Hippocampal formation (tissue), 2 donors: ENCODE measurements at places on chromosomes 7 and 10.

- DNase-seq, result no peak
These were observed 276.3 kb downstream of the HPSE2 start for GRCh38 chr10:98959379-98959778.

DNA sequence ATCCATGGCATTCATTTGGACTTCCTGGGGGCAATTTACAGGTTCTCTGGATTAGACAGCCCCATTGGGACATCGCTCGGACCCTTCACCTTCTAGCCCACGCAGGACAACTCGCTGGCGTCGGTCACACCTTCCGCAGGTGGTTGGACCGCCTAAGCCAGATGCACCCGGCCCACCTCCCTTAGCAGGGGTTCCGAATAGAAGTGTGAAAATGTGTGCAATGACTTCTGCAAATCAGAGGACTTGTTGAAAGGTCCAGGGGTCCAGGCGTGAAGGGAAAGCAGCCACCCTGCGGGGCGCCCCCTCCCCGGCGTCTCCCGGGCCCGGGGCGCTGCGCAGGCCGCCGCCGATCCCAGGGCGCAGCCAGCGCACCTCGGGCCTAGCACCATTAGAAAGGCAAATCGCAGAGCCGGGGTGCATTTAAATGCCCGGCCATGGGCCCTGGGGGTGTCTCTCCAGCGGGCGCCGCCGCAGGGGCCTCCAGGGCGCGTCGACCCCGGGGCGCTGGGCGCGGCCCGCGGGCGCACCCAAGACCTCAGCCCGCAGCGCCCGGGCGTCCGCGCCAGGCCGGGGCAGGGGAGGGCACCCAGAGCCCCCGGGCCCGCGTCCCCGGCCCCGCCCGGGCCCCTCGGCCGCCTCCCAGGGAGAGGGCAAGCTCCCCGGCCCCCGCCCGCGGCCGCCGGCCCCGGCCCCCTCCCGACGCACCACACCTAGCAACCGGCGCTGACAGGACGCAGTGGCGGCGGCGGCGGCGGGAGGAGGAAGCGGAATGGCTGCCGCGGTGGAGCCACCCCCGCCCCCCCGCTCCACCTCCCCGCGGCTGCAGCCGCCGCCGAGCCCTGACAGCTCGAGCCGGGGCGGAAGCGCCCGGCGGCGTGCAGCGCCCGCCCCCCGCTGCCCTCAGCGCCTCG is 1.2 kb downstream of the JAZF1 start:
- DNase-seq, result peak; percentile 63

DNA sequence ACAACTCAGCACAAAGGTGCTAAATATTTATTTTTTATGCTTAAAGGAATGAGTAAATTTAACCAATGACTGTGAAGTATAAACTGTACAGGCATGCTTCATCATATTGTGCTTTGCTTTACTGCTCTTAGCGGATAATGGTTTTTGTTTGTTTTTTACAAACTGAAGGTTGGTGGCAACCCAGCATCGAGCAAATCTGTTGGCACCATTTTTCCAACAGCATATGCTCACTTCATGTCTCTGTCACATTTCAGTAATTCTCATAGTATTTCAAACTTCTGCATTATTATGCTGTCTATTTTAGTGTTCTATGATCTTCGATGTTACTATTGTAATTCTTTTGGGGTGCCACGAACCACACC is 22.8 kb downstream of the BRAF start:
- DNase-seq, result no peak

GRCh38 chr7:41628901-41629300 is 74.0 kb downstream of the INHBA start:
- DNase-seq, result no peak

GRCh38 chr10:71761541-71762113 is 11.7 kb downstream of the VSIR start:
- DNase-seq, result no peak

DNA sequence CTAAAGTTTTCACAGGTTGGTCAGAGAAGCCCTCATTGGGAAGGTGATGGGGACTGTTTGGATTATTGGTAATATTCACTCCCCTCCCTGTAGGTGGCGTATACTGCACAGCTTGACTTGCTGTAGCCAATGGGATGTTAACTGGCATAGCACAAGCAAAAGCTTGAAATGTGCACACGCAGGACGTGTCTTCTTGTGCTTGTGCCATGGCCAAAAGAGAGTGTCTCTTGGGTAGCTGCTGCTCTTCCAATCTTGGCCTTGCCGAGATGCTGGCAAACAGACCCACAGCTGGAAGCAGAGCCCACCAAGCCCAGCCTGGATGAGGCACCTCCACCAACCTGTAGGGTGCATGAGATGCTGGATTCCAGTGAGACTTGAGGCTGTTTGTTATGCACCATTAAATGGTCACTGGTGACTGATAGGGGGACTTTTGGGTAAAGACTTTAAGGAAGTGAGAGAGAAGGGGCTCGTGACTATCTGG is 266.0 kb downstream of the GRID1 start:
- DNase-seq, result no peak

GRCh38 chr10:11697718-11698527 is 44.3 kb upstream of the ECHDC3 start:
- DNase-seq, result no peak

GRCh38 chr7:122989041-122989440 is 6.5 kb downstream of the TAS2R16 start:
- DNase-seq, result no peak

GRCh38 chr7:156640949-156641485 is 443 bp downstream of the RNF32 start:
- DNase-seq, result no peak

GRCh38 chr7:157490465-157490912 is 153.7 kb downstream of the DNAJB6 start:
- DNase-seq, result no peak

DNA sequence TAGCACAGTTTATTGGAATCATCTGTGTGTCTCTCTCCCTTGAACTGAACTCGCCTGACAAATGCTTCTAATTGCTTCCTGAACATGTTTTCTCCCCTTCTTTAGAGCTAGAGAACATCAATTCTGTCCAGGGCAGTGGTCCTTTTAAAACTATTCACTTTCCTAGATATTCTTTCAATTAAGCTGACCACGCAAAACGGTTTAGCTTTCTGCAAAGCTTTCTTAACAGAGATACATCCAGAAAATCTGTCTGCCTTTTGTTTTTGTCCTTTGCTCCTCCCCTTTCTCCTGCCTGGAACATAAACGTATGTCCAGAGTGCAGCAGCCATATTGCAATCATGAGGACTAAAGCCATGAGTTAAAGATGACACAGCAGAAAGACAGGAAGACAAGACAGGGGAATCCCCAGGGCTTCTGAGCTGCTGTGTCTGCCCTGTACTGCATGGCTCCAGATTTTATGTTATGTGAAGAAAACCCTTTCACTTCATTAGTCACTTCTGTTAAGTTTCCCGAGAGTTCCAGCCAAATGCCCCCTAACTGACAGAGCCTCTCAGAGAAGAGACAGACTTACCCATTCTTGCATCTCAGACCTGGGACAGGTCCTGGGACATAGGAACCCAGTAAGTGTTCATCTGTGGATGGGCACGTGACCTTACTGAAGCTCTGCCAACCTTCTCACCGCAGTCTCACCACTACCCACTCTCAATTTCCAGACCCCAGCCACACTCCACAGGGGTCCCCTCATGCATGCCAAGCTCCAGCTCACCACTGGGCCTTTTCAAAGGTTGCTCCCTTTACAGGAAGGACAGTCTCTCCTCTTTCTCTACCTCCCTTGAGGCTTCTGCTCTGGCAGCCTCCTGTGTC is 35.0 kb upstream of the CPXM2 start:
- no peak for DNase-seq

DNA sequence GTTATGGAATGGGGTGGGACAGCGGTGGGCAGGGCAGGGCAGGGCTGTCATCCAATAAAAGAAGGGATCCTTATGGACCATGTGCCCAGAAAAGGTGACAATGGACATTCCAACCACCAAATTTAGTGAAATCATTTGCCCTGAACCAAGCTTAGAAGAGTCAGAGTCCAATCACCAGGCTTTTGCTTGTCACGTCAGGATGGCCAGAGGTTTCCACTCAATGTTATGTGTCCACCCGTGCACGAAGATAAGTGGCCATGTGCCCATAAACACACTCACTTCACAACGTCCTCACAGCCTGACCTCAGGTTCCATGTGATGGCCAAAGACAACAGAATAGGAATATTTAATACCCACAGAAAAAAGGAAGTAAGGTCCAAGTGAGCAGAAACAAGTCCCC is 36.6 kb upstream of the PLPP4 start:
- DNase-seq, result no peak

- DNase-seq, result no peak
These were observed 135.6 kb downstream of the TCERG1L start for GRCh38 chr10:131175891-131176290.

GRCh38 chr7:25260862-25261494 is 32.7 kb upstream of the NPVF start:
- no peak for DNase-seq

GRCh38 chr7:39761449-39761848 is 138.1 kb downstream of the RALA start:
- no peak for DNase-seq

DNA sequence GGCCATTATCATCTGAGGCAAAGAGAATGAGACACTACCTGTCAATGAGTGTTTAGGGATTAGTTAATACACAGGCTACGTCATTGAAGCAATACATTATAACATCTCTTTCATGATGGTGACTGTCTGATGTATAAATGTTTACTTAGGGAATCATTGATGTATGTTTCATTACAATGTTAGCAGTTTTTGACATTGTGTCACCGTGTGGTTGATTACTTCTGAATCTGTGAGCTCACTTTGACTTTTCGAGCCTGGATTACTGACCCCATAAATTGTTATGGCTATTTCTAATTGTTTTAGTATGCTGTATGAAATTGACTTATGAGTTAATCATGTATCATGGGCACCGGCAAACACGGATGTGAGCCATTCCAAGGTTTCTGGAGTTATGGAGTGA is 494.0 kb downstream of the MAGI2 start:
- no peak for DNase-seq

GRCh38 chr7:127525866-127526480 is 59.4 kb downstream of the GCC1 start:
- DNase-seq, result no peak

DNA sequence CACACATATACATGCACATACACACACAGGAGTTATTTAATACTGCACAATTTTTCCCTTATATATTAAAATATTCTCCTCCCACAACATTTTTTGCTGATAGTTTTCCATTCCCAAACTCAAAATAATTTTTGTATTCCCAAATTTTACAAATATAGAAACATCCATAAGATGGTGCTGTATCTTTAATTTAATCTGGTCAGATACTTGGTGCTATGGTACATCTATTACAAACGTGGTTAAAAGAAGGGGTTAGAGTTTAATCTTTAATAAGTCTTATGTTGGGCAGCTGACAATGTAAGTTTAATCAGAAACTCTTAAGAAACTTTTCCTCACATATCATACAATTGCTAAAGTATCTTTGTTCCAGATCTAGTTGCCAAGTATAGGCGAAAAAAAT is 10.2 kb upstream of the CADPS2 start:
- no peak for DNase-seq

GRCh38 chr10:21638681-21639080 is 104.6 kb downstream of the MLLT10 start:
- DNase-seq, result no peak

DNA sequence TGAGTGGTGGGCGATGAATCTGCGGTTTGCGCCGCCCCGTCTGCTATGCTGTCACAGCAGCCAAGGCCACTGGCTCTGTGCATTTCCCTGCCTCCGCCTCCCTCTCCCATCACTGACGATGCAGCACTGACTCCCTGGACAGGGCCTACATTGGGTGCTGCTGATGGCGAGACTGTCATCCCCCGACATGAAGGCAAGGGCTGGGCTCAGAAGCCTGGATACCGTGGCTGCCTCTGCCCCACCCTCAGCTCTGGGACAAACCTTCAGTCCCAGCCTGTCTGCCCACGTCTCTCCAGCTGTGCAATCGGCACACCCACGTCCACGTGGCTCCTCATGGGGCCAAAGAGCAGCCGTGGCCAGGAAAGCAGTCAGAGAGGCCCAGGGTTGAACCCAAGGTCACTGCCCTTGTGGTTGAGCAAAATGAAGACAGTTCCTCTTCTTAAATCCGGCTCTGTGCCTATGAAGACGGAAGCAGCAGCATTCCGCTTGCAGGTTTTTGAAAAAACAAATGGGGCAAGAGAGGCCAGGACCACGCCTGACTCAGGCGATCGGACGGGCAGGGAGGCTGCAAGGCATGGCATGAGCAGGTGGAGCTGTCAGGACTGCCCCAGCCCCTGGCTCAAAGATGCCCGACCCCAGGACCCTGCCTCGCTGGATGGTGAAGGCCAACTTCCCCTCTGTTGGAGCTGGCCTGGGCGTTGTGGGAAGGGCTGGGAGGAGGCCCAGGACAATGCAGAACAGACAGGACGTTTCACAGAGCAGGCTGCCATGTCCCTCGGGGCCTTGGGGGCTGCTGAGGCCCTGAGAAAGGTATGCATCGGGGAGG is 517.5 kb downstream of the DNAJB6 start:
- peak; percentile 47 for DNase-seq

- no peak for DNase-seq
These were observed 10.4 kb upstream of the GSAP start for GRCh38 chr7:77426521-77427051.

DNA sequence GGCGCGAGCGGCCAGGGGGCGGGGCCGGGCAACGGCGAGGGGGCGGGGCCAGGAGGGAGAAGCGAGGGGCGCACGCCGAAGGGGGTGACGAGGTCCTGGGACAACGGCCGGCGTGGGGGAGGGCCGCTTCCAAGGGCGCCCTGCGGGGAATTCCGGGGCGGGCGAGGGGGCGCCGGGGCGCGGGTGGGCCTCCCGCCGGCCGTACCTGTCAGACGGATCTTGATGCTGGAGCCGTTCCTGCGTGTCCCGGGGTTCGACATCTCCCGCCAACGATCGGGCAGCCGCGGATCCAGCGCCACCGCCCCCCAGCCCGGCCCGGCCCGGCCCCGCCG is 421 bp downstream of the SMURF1 start:
- no peak for DNase-seq

DNA sequence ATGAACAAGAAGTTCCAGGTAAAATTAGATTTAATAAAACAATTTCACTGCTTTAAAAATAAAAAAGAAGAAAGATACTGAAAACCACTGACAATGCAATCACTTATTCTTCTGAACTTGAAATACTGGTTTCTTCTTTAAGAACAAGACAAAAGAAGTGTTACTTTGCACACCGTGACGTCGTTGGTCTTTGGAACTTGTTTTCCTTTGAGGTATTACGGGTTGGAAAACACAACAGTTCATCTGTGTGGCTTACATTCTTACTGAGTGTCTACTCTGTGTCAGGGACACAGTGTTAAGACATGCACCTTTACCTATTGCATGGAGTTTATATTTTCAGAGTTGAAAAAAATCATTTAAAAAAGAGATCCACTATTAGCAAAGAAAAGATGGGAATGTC is 41.3 kb upstream of the UCN3 start:
- no peak for DNase-seq
